Cardiac atrium fibroblast (primary cell): ENCODE measurements at places on chromosomes 3 and 15. TPM values are rescaled to one million over a fixed set of nuclear protein-coding genes. Genes with fewer than 3 reads are reported as not detected.

ZNF662 gene
- 0.32 and 0.36 TPM in 2 replicates for total RNA-seq

PRR20G gene
- total RNA-seq = not detected in 2 replicates

CLDN16 gene
- total RNA-seq = not detected in 2 replicates

MCF2L2 gene
- 0.16 and 0.18 TPM in 2 replicates for total RNA-seq

SLC35G2 gene
- 17.3 and 25.1 TPM in 2 replicates for total RNA-seq

GOLGA8T gene
- not detected in 2 replicates for total RNA-seq

BCL2A1 gene
- not detected in 2 replicates for total RNA-seq

AP3B2 gene
- total RNA-seq = not detected in 2 replicates
